AG09319 (cell line): ENCODE measurements at places on chromosomes 7 and 10.

DNA sequence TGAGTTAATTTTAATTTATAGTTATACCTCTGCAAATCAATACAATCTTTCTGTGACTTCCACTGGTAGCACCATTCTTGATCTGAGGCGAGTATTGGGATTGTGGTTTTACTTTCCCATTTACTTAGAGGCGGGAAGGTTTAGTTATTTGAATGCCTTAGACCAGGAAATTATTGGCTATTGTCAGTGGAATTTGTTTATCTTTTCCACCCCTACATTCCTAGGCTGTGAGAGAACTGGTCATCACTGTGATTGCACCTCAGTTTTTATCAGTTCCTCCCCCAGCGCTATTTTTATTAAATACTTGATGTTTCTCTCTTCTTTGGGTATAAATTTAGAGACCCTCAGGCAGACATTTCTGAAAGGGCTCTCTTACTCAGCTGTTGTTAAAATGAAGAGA, 29.9 kb downstream of the CDK14 start:
- DNase-seq: no peak

GRCh38 chr7:158097453-158098124, 490.0 kb downstream of the PTPRN2 start:
- no peak for DNase-seq

DNA sequence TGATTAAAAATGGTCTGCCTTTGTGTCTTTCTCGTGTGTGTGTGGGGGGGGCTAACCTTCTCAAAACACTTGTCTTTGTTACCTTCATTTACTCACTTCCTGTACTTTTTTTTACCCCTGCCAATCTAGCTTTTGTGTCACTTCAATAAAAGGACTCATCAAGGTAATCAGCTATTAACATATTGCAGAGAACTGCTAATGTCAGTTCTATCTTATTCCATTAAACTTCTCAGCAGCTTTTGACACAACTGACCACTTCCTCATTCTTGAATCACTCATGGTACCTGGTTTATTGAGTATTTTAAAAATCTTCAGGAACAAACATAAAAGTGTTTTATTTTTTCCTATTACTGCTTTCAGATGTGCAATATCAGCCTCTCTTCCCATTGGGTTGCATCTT, 59.8 kb downstream of the SLC25A40 start:
- no peak for DNase-seq

- no peak for DNase-seq
These were observed 8.1 kb downstream of the PRKRIP1 start for GRCh38 chr7:102404005-102404861.
